ENCODE measurements at places on chromosomes 11 and 22.

- no peak for DNase-seq
These were observed 56.0 kb downstream of the PACSIN2 start for GRCh38 chr22:42958937-42959336.

DNA sequence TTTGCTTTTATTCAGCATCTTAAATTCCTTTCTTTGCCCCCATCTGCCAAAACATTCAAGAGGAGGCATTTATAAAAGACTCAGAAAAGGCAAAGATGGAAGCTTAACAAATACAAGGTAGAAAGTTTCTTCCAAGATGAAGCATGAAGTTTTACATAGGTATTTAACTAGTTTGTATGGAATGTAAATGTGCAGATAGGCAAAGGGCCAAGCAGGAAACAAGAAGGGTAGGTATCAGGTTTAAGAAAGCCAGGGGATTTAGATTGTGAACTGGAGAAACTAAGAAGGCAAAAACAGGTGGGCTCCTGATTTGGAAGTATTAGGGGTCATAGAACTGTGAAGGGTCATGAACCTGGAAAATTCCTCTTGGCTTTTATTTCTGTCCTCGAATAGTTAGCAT is 62.6 kb downstream of the PPP2R1B start:
- no peak for DNase-seq

DNA sequence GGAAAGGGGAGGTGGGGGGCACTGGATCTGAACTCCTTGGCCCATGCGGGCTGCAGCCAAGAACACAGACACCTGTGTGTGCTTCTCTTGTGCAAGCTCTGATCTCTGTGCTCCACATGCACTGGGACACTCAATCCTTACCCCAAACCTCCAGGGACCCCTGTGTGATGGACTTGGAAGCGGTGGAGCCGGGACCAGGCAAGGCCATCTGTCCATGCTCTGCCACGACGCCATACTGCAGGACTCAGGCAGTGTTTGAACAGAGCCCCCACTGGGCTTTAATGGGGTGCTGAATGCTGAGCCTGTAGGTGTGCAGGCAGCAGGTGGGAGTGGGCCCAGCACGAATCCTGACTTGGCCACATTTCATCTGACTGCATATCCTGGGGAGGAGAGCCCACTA is 23.4 kb downstream of the PPM1F start:
- DNase-seq = no peak

GRCh38 chr11:126194121-126194543 is 17.3 kb downstream of the RPUSD4 start:
- DNase-seq = peak; percentile 23

All from NCI-H774 (cell line).